ENCODE measurements at places on chromosomes 5 and 9.

- DNase-seq: no peak
Observed at GRCh38 chr5:120697147-120697546, 233.0 kb downstream of the PRR16 start.

- DNase-seq: no peak
Observed at GRCh38 chr5:3510642-3511417, 84.8 kb upstream of the IRX1 start.

DNA sequence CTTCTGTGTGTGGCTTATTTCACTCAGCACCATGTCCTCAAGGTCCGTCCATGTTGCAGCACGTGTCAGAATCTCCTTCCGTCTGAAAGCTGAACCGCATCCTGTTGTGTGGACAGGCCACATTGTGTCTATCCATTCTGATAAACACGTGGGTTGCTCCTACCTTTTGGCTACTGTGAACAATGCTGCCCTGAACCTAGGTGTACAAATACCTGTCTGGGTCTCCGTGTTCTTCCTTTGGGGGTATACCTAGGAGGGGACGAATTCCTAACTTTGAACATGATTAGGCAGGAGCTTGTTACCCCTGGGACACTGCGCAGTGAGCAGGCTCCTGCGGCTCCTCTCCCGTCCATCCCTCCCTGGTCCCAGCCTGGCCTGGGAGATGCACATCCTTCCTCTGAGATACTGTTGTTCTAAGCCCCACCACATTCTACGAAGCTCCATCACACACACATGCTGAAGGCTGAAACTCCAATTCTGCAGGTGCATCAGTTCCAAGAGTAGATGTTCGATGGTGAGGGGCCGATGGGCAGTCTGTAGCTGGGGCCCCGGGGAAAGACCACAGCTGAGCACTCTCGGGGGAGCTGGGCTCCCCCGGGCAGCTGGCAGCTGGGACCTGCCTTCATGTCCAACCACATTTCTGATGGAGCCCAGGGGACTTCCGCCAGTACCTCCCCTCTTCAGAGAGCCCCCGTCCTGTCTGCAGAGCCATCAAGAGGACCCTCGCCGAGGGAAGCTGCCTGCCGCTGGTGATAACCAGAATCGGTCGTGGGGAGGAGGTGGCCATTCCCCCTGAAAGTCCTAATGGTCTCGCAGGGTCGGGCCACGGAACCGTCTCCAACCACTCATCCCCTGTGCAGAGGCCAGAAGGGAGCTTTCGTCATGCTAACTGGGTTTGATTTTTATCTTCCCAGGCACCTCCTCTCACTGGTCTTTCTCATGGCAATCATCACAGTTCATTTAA is 120.9 kb downstream of the COL23A1 start:
- DNase-seq: no peak

DNA sequence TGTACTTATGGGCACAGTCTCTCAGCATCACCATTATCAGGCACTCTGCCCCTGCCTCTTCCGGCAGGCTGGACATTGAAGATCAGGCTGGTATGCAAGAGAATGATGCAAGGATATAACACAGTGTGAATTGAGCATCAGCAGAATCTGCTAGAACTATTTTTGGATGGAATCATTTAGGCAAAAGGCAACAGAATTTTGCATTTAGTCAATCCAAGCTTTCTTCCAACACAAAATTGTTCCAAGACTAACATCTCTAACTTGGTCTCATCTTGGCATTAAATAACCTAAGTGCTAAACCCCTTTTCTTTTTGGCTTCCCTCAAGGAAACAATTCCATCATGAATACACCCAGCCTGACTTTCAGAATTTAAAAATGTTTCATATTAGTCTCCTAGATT is 339.9 kb downstream of the PRELID2 start:
- no peak for DNase-seq

DNA sequence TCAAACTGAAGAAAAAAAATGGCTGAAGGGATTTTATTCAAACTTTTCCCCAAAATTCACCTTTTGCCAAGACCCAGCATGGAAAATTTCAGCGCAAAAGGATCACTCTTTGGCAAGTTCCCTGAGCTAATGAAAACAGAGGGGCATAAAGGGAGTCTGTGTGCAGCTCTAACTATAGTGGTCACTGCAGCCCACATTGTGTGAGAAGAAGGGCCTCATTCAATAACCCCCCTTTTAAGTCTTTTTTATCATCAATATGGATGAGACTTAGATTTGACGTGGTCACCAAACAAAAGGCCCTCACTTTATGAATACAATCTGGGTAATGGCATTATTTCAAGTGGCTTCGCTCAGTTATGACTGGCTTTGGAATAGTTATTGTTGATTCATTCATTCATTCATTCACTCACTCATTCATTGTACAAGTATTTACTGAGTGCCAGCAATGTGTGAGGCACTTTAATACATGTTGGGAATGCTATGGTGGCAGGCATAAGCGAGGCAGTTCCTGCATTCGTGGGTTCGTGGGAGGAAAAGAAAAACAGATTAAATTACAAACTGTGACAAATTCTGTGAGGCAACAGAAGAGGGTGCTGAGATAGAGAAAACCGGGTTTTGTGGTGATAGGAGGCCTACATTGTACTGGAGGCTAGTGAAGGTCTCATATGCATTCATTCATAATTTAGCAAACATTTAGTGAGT is 145.7 kb upstream of the KLF4 start:
- DNase-seq: no peak

DNA sequence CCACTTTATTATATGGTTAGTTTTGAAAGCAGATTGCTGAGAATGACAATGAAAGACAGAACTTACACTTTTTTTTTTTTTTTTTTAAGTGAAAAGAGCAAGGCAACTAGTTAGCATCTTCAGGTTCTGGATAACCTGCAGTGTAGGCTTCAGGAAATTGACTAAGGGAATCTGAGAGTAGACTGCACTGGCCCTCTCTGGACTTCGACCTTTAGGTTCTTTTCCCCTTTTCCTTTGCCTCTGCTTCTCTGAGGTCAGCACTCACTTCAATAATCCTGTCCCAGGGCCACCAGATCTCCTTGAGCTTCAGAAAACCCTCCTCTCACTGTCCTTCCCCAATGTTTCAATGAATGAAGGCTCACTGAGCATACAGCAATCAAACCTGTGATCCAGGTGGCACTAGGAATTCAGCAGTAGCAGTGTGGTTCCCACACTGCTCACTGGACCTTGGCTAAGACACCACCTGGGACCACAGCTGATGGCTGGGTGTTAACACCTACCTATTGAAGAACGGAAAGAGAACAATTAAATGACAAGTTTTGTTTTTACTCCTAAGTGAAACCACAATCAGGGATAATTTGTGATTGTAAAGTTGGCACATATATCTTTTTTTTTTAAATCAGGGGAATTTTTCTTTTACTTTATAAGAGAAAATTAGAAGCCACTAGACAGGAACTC is 85.8 kb upstream of the IL6ST start:
- no peak for DNase-seq

DNA sequence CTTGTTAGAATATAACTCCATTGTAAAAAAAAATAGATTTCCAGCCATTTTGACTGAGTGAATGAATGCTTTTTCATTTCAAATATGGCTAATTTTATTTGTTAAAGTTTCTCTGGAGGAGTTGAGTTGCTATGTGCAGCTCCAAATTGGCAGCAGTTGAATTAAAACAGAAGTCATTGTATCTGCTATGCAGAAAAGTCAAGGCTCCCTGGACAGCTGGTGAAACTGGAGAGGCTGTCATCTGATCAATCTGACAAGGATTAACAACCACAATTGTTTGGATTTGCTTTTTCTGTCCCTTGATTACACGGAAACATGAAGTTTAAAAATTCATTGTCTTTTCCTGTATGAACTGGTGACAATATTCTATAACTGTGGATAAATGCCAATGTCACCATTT is 713.9 kb downstream of the EFNA5 start:
- DNase-seq: no peak

DNA sequence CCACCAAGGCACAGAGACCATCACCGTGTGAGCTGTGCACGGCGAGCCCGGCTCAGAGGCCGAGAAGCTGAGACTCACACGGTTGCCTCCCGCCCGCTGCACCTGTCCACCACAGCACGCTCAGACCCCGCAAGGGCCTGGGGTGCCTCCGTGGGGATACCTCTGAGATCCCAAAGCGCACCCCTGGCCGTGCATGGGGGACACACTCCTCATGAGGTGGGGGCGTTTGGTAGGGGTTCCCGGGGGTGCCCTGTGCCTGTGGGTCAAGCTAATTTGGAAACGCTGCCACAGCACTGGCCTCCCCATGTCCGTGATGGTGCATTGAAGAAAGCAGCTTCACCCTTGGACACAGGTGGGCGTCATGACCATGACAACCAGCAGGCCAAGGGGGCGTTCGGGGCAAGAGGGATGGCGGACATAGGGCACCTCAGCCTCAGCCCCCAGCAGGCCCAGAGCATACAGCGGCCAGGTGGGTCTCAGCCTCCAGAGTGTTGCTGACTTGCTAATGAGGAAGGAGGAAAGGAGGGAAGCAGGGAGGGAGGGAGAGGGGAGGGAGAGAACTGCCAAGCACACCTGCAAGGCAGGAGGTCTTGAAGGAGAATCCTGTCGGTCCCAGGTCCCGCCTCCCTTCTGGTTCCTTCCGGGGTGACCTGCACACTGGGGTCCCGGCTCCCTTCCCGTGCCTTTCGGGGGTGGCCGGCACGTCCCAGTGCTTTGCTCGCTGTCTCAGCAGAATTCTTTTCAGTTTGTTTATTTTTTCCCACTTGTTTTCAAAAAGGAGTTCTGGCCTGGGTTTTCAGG is 34.7 kb downstream of the GLT6D1 start:
- peak; percentile 53 for DNase-seq

GRCh38 chr5:94017579-94017978 is 276.2 kb upstream of the POU5F2 start:
- DNase-seq: no peak

- DNase-seq: no peak
Observed at GRCh38 chr9:134698587-134699342, 57.2 kb downstream of the COL5A1 start.

DNA sequence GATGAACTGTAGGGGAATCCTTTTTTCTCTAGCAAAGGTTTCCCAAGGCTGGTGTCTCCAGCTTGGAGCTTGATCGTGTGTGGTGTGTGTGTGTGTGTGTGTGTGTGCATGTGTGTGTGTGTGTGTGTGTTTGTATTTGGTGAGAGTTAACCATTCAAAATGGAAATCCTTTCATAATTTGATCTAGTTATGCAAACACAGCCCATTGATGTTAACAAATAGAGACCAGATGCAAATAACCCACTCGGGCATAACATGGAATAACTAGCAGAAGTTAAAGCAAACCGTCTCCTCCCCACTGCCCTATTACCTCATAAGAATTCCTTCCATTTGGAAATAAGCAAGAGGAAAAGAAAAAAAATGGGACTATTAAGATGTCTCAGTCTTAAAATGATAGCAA is 24.9 kb upstream of the ZSWIM6 start:
- no peak for DNase-seq

- DNase-seq: no peak
Observed at GRCh38 chr5:178341851-178342140, 109.2 kb upstream of the PHYKPL start.

- DNase-seq: no peak
Observed at GRCh38 chr9:87890837-87891236, 8.2 kb downstream of the SPATA31E1 start.

DNA sequence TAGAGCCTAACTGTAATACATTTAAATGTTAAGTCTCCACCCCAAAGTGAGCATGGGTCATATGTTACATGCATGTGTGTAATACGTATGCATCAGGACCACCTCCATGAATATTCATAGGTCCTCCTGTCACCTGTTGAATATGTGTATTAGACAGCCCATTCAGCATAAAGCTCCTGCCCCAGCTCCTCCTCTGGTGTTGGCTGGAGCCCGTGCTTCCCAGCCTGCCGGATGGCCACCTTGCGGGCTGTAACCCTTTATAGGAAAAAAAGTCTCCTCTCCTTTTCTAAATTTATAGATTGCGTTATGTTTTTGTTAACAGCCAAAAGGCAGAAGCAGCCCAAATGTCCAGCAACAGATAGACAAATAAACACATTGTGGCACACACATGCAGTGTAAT is 299.5 kb downstream of the MED10 start:
- DNase-seq: no peak

DNA sequence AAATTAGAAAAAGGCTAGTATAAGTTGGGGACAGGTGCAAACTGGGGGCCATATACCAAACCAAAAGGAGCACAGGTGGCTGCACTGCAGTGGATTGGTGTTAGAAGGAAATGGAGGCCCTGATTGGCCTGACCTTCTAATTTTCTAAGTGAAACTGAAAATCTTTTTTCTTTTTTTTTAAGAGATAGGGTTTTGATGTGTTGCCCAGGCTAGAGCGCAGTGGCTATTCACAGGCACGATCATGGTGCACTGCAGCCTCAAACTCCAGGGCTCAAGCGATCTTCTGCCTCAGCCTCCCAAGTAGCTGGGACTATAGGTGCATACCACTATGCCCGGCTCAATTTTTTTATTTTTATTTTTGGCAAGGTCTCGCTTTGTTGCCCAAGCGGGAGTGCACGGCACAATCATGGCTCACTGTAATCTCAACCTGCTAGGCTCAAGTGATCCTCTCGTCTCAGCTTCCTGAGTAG is 9.8 kb upstream of the CCDC69 start:
- no peak for DNase-seq

DNA sequence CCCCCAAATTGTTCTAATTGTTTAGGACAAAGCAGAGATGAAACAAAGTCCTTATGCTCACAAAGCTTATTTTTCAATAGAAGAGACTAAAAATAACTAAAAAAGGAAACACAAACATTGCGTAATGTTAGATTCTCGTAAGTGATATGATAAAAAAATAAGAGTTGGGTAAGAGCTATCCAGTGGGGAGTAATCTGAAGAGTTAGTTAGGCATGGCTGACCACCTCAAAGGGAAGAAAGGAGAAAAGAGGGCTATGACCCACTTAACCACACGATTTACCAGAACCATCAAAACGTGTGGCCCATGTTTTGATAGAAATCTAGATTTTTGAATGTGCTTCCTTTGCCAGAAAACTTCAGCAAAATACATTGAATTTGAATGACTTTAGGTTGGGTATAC is 1296.8 kb upstream of the NUDT12 start:
- DNase-seq: no peak

GRCh38 chr5:172473427-172473826 is 19.1 kb upstream of the SH3PXD2B start:
- no peak for DNase-seq

DNA sequence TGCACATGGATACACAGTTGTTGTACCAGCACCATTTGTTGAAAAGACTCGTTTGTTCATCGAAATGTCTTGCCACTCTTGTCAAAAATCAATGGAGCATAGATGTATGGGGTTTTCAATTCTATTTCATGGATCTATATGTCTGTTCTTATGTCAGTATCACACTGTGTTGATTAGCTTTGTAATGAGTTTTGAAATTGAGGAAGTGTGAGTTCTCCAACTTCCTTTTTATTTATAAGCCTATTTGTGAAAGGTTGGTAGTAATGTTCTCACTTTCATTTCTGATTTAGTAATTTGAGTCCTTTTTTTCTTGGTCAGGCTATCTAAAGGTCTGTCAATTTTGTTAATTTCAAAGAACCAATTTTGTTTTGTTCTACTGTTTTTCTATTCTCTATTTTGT is 26.1 kb downstream of the ZNF510 start:
- DNase-seq: no peak

DNA sequence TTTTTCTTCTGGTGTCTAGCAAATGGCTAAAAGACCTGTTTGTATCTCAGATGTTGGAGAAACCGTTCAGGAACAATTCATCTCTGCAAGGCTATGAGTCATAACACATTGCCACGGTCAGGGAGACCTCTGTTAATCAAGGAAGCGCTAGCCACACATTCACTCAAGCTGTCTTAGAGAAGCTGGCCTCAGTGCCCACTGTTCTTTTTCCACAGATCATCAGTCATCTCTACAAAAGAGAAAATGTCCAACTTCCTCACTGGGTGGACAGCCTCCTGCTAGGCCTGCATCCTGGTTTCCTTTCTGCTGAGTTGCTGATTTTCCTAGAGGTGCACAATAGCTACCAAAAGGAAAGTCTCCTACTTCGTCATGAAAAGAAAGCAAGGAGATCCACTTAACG is 360.5 kb downstream of the BNC2 start:
- no peak for DNase-seq

Measured in left forelimb (tissue), 1 donor.